ENCODE measurements at places on chromosomes 3 and 15.

DNA sequence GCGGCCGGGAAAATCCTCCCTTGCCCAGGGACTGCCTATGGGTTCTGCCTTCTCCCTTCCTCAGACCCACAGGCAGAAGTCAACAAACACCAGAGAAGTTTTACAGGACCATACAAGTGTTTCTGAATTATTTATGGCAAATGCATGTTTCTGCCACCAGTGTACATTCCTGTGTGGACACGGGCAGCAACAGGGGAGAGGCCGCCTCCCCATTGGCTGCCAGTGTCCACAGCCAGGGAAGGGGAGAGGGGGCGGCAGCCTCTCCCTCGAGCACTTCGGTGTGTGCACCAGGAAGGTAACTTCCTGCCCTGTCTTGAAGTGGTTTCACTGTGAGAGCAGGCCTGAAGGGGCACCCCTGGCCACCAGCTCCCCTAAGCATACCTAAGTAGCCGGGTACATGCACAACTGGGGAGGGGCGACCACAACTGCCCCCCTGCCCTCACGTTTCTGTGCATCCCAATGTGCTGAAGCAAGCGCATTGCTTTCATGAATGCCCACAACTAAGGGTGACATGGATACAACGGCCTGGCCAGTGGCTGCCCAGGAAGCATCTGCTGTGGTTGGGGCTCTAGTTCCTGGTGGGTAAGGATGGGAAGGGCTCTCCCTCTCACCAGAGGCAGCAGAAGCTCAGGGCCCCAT is 14.8 kb upstream of the SHISA5 start:
- DNase-seq: no peak

DNA sequence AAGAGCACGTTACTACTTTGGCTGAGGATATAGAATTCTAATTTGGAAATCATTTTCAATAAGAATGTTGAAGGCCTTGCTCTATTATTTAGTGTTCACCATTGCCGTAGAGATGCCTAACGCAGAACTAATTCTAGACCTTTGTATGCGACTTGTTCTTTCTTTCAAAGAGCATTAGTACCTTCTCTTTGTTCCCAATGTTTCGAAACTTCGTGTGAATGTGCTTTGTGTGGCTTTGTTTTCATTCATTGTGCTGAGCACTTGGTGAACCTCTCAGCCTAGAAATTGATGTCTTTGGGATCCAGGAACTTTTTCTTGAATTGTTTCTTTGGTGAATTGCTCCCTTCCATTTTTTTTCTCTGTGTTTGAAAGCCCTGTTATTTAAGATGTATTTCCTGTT is 19.8 kb upstream of the PCSK6 start:
- no peak for DNase-seq

GRCh38 chr3:98151241-98151640 is 4.0 kb downstream of the OR5H14 start:
- no peak for DNase-seq

GRCh38 chr3:73273341-73273740 is 211.9 kb downstream of the EBLN2 start:
- no peak for DNase-seq

DNA sequence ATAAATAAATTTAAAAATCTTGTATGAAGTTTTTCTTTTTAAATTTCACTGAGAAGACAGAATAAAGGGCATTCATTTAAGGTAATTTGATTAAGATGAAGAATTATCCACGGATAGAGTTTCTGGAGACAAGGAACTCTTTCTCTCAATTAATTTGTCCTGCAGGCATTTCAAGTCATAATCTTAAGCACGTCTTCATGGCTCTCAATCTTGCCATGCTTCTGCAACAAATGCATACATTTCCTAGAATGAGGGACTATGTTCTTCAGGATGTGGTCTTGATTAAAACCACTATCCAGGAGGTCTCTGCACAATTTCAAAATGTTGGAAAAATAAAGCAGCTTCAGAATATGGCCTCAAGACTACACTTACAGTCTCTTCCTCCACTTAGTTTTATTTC is 67.6 kb upstream of the LSAMP start:
- no peak for DNase-seq

Data from stimulated activated CD4-positive, alpha-beta T cell treated with anti-CD3 and anti-CD28 coated beads, TNF-alpha, amount 100 ng/mL, for 4 hours (primary cell).